ENCODE measurements at places on chromosomes 3 and 15. TPM values are rescaled to one million over a fixed set of nuclear protein-coding genes. Genes with fewer than 3 reads are reported as not detected.

The CEMIP gene
- total RNA-seq, result 0.54 TPM

DNA sequence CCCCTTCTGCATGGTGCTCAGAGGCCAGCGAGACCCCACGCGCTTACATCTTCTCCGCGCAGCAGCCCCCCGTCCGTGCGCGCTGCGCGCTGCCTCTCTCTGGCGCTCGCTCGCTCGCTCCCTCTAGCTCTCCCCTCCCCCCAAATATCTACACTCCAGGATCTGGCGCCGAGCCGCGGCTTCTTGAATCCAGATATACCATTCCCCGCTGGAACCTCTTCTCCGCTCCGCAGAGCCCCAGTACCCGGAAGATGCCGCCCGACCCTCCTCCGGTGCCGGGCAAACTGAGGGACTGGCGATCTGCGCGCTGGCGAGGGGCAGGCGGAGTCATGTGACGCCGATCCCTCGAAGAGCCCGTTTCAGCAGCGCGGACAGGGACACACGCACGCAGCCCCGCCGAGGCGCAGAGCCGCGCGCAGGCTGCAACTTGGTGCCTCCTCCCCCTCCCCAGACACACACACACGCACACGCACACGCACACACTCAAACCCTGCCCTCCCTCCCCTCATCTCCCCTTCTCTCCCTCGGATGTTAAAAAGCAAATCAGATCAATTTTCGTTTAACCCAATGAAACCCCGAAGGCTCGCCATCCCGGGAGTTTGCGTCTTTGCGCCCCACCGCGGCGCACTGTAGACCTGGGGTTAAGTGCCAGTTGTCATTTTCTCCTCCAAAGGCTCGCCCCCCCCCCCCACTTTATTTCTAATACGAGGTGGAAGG, at the start of gene RASGRF1:
RASGRF1 (minus strand) TSS at position 294 of the 717 bp plus-strand sequence; CDS start at position 12, 282 bp downstream.
- ATAC-seq, result no peak

DNA sequence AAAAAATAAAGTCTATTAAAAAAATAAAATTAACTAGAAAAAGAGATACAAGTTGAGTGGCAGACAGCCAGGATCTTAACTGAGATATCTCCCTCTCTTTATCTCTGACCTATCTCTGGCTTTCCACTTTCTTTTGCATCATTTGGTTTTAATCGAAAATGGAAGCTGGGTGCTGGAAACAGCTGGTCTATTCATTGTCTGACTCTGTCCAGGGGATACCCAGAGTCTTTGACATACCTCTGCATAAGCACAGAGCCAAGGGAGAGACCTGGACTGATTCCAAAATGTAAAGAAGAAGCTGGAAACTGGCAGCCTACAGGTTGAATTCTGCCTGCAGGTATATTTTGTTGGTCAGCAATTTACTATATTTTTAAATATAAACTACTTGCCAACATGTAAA, 29.6 kb upstream of the CRBN start:
- ATAC-seq, result no peak

DNA sequence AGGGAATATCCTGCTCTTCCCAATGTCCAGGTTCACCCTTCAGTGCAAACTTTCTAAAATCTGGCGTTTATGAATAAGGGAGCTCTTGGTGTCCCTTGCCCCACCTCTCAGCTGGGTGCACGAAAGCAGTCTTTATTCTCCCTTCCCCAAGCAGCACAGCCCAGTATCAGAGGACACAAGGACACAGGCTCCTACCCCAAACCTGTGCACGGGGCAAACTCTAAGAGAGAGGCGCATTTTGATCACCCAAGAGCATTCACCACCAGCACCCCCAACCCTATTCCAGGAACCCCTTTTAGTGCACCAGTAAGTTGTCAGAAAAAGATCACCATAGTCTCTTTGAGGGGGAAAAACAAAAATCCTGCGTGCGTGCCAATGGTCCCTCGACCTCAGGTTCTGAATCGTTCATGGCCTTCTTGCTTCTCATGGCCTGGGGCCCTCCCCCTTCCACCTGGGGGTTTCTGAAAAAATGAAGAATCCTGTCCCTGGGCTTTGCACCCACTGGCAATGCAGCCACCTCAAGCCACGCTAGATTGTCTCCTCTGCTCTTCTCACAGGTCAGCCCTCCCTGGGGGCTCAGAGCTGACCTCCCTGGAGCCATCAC, 78.9 kb downstream of the FAM174B start:
- no peak for ATAC-seq

DNA sequence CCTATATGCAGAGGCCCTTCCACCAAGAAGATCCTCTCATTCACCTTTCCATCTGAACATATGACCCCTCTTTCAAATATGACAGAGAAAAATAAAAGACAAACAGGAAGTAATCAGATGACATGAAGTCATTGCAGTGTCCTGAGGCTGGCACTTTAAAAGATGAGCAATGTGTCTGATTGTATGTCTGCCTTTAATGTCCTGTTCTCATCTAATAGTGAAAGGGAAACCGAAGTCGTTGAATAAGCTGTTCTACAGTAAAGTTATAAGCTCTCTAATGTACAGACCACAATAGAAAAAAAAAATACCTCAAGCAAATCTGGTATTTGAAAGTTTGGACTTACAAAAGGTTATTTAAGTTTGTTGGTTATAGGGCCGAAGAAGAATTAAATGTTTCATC, 243.0 kb downstream of the CLSTN2 start:
- ATAC-seq, result no peak

- ATAC-seq, result no peak
These were observed 767 bp downstream of the EPM2AIP1 start for GRCh38 chr3:36991923-36992805.

The SEMA3G gene
- total RNA-seq, result 7.9 TPM

DNA sequence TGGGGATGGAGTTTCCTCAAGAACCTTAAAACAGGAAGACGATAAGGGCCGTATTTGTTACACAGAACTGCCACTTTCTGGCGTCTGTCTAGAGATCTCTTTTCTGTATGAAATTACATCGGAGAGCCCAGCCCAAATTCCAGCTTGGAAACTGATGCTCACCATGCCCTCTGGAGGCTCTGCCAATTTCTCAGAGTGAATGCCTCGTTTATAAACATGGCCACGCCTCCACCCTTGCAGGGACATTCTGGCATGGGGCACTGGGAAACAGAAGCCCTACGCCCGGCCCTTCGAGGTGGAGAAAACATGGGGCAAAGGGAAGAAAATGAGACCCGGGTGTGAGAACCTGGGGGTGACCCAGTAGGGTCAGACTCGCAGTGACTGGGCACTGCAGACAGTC, 53.4 kb upstream of the SEC13 start:
- ATAC-seq, result no peak

- no peak for ATAC-seq
These were observed 20.1 kb upstream of the ZCWPW2 start for GRCh38 chr3:28328188-28329151.

DNA sequence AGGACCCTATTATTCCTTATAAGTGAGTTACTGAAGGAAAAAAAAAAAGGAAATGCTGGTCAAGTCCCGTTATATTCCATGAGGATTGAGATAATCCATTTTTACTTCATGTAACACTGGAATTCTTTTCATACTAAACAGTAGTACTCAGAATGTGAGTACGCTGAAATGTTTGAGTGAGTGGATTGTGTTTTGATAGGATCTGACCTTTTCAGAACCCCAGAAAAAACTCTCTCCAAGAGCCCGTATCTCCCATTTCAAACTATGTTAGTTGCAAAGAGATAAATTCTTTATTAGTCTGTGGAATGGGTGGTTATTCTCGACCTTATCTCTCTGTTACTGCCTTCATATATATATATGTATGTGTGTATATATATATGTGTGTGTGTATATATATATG, 2.5 kb upstream of the LPP start:
- no peak for ATAC-seq

DNA sequence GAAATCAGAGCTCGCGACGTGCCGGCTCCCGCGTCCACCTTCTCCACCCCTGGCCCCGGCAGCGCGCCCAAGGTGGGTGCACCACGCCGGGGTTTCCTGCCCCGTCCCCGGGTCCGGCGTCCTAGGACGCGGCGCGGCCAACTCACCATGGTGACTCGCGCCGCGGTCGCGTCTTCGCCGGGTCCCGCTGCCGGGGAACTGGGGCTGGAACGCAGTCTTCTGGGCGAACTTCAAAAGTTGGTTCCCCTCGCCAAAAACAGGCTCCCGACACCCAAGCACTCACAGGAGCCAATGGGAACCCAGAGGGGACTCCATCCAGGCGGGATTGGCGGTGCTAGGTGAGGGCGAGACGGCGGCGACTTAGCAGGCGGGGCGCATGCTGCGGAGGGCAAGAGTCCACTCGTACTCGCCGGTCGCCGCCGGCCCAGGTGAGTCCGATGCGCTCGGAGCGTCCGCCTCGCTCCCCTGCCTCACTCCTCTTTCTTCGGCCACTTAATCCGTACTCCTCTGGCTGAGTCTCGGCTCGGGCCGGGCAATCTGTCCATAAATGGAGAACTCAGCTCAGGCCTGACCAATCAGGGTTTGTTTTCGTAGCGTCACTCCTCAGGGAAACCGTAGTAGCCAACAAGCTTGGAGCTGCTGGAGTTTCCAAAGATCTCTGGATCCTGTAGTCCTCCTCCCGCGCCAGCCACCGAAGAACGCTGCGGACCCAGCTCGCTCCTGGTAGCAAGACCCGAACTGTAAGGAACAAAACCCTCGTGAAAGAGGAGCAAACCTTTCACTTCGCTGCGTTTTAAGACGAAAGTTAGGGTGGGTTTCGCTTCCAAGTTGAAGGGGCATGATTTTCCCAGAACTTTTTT, at the start of gene MYO1E:
MYO1E (minus strand) TSS at position 520 of the 860 bp plus-strand sequence; CDS start at position 149, 371 bp downstream.
- ATAC-seq, result peak; percentile 97

DNA sequence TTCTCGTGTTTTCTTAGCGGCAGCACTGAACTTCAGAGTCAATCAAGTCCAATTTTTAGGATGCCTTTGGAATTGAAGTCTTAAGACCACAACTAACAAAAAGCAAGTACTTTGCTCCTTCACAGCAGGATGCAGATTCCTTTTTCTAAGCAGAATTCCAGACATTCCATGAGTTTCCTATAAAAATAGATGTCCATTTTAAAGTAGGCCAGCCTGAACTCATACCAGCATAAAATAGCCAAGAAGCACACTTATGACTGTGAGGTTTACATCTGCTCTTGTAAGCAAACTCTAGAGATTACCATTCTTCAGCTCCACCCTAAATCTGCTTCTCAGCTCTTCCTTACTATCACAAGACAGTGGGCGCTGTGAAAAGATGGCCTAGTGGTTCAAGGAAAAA, 85.8 kb downstream of the THBS1 start:
- no peak for ATAC-seq

GRCh38 chr3:1172644-1173043, 79.8 kb downstream of the CNTN6 start:
- ATAC-seq, result no peak

The FGD5 gene
- total RNA-seq, result 17.9 TPM

DNA sequence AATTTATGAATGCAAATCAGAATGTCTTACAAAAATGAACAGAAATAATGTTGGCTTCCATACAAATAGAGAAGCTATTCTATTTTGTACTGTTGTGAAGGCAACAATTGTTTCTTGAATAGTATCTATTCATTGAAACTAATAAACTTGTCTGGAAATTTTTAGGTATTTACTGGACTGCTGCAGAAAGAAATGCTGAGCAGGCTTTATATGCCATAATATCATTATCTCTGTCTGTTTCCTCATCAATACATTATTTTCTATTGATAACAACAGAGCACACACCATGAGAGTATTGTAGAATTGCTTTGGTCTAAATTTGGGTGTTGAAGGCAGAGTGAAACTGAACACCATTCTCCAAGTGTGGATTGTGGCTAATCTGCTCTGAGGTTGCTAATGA, 216.5 kb upstream of the CGNL1 start:
- ATAC-seq, result no peak

GRCh38 chr3:165383381-165383780, 187.2 kb upstream of the SLITRK3 start:
- no peak for ATAC-seq

The ROBO1 gene
- total RNA-seq, result 15.3 TPM

The TMEM266 gene
- total RNA-seq, result not detected

DNA sequence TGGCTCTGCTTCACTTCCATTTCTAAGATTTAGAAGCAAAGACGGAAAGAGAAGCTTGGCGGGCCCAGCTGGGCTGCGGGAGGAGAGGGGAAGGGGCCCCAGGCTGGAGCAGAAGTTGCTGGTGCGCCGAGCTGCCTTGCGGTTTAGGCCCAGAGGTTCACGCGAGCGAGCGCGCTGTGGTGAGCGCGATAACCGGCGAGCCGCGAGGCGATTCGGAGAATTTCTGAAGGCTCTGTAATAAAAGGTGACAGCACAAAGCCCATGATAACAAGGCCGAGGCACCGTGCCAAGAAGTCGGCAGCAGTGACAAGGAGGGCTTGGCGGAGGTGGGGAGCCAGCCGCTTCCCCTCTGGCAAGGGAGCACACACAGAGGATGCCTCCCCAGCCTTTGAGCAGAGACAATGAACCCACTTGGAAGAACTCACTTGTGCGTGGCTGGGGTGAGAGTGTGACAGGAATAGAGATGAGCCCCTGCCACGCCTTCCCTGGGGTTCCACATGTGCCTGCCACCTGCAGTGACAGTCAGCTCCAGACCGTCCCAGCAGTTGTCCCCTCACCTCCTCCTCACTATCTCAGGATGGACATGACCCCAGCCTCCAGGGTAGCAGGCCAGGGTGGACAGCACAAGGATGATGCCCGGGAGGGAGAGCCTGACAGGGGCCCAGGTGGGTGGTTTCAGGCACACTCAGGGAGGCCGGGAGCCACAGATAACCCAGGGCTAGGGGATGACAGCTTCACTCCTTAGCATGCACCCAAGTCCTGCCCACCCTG, 315.2 kb downstream of the UACA start:
- no peak for ATAC-seq

- no peak for ATAC-seq
These were observed 126.8 kb downstream of the KCNAB1 start for GRCh38 chr3:156246961-156247725.

The SLC30A4 gene
- 11.2 TPM for total RNA-seq

The BFSP2 gene
- total RNA-seq, result not detected

- no peak for ATAC-seq
These were observed 65.7 kb upstream of the PROK2 start for GRCh38 chr3:71850654-71851053.

- ATAC-seq, result no peak
These were observed 283.1 kb upstream of the NR2F2 start for GRCh38 chr15:96047255-96047931.

DNA sequence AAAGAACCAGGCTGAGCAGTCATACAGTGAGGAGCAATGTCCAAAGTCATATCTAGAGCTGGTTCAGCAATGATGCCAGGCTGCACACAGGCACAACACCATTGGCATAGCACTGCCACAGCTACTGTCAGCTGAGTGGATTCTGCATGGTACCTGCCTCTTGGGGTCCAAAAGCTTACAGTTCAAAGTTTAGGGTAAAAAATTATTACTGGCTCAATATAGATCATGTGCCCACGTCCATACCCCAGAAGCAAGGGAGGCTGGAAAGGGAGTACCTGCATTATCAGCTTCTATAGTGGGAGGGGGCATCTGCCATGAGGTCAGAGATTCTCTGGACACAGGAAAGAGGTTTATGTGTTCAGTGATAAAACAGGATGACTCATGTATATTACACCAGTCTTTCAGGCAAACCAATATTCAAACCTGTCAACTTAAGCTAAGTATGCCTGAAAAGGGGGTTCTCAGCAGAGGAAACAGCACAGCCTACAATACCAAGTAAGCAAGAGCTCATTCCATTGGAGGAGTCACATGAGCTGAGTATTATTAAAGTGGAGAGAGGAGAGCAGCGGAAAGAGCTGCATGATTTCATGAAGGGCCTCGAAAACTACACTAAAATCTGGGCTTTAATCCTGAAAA, 99.0 kb downstream of the ANO10 start:
- ATAC-seq, result no peak

The ZBTB20 gene
- total RNA-seq, result 112 TPM
